ENCODE measurements at places on chromosomes 4 and X.
A peak's percentile ranks its signal among the peaks of the same experiment; 100 is the strongest.

- DNase-seq = no peak
Observed at GRCh38 chr4:81062001-81062400, 31.5 kb downstream of the BMP3 start.

GRCh38 chr4:151012820-151013219 is 2.3 kb downstream of the LRBA start:
- DNase-seq = peak; percentile 17

DNA sequence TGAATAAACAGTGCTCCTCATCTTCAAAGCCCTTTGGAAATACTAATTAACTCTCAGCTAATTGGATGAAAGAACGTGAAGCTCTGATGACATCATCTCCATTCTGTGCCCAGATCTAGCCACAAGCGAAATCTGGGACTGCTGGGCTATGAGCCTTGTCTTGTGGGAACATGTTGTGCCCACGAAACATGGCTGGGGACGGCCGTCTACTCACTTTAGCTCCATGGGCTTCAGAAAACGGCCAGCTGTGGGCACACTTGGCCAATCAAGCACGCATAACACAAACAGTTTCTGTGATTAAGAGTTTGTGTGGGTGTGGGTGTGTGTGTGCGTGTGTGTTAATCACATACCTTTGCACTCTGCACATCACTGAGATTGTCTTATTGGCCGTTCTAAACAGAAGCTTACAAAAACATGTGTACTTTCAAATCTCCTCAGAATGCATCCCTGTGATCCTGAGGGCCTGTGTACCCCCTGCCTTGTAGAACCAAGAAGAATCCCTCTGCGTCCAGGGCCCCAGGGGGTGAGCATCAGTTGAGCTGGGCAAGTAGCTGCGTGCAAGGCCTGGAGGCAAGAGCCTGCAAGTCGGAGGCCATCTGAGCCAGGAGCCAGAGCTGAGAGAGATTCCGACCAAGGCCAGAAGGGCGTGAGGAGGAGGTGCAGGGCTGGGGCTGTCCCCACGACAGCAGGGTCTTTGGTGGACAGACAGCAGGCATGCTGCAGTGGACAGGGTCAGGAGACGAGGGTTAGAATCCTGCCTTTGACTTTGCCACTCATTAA is 18.7 kb upstream of the ZNF185 start:
- DNase-seq = no peak

- DNase-seq = no peak
Observed at GRCh38 chr4:87490664-87491369, 38.4 kb downstream of the SPARCL1 start.

- no peak for DNase-seq
Observed at GRCh38 chr4:7360806-7361205, 73.9 kb downstream of the PSAPL1 start.

- no peak for DNase-seq
Observed at GRCh38 chr4:107276052-107276451, 239.9 kb upstream of the DKK2 start.

DNA sequence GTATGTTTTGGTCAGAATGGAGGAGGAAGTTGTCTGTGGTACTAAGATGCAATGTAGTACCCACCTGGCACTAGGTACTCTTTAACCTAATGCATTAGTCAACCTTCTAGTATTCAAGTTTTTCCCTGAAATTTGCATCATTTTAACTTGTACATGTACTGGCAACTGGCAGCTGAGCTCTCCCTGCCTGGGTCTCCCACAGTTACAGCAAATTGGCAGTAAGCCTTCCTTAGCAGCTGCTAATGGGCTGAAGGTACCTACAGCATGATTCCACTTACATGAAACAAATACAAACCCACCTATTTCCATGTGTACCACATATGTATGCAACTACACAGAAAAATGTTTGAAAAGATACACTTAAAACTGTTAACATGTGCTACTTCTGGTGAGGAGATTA is 8.1 kb upstream of the KLHL2 start:
- no peak for DNase-seq

GRCh38 chr4:67055319-67055718 is 490.0 kb downstream of the CENPC start:
- no peak for DNase-seq

GRCh38 chrX:102976793-102977495 is 39.9 kb downstream of the RAB40AL start:
- no peak for DNase-seq

DNA sequence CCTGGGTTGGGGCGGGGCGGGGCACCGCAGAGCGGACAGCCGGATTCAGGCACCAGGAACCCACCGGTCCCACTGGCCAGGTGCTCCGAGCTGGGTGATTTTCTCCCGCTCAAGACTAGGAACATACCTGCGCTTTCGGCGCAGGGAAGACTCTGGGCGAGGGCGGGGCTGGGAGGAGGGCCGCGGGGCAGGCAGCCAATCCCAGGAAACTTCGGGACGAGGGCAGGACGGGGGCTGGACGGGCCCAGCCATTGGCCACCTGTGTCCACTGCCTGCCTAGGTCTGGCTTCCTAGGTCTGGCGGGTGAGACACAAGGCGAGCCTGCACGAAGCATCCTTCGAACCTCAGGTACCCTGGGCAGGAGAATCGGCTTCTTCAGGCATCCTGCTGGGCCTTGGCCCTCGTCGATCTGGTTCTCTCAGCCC is 274 bp upstream of the ERVMER34-1 start:
- peak; percentile 62 for DNase-seq

DNA sequence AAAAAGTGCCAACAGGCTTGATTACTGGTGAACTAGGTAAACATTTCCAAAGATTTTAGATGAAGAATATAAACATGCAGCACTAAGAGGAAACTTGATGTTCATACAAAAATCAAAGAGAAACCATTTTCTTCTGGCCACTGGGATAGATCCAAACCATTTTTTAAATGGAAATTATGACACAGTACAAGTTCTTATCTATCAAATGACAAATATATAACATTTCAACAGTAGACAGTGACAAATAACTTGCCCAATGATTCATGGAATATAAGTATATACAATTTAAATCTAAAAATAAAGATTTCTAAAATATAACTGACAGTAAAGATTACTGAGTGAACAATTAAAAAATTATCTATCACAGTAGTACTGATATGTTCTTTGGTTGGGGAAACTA is 151.1 kb downstream of the CDS1 start:
- no peak for DNase-seq

- no peak for DNase-seq
Observed at GRCh38 chr4:80077639-80078038, 4.6 kb upstream of the ANTXR2 start.

DNA sequence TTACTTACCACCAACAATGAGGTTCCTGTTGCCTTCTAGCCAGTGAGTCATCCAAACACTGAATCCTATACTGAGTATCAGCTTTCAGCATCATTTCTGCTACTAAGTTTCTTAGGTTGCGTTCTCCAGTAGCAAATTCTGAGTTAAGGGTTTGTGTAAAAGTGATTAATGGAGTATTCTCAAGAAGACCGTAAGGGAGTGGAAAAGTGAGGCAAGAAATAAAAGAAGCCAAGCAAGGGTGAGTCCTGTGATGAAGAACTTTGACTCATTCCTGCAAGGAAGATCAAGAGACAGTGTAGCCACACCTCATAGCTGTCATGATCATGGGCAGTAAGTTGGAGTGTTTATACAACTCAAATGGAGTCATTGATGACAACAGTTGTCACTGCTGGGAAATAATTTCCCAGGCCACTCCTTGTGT is 446.2 kb downstream of the RAPGEF2 start:
- DNase-seq = no peak

DNA sequence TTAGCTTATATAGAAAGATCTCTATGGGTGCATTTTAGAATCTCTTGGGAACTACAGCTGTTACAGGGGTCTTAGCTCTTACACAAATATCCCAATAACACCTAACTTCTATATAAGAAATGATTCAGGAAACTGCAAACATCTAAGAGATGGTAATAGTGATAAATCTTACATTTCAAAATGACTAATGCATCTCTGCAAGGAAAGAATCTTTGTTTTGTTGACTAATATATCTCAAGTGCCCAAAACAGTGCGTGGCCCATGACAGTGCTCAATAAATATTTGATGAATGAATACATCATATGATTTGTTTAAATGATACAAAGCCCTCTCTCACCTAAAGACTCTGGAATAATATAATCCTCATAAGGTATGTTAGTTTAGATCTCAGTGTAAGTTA is 47.5 kb downstream of the CENPE start:
- no peak for DNase-seq

- DNase-seq = no peak
Observed at GRCh38 chr4:6591313-6591712, 16.3 kb downstream of the MAN2B2 start.

DNA sequence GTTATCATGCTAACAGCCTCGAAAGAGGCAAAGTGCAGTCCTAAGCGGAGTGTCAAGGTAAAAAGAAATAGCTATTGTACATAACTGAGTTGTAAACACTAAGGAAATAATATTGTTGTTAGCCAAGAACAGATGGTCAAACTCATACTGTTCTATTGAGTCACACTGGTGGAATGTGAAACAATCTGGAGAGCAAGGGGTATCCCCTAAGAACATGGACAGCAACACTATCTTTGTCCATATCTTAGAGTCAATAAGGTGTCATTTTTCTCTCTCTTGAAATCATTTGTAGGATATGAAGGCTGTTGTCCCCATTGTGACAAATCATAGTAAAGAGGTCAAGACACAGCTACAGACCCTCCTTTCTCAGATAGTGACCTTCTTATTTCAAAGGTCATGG is 4.5 kb upstream of the PDGFC start:
- DNase-seq = no peak

GRCh38 chrX:19924285-19924684 is 36.9 kb upstream of the SH3KBP1 start:
- no peak for DNase-seq

GRCh38 chr4:87108142-87108546 is 112.3 kb downstream of the KLHL8 start:
- no peak for DNase-seq

DNA sequence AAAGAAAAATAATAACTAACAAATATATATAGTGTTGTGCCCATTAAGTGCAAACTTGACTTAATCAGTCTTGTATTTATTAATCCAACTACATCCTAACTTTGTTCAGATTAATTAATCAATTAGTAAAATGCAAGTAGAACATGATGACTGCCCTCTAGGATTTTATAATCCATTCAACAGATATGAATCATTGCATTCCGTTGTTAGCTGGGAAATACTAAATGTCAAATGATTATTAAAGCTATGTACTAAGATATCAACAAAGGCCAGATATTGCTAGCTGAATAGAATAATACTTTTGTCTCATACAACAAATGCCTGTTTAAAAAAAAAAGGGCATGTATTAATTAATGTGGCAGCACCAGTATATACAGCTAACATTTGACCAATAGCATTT is 1366.3 kb downstream of the STIM2 start:
- DNase-seq = no peak

DNA sequence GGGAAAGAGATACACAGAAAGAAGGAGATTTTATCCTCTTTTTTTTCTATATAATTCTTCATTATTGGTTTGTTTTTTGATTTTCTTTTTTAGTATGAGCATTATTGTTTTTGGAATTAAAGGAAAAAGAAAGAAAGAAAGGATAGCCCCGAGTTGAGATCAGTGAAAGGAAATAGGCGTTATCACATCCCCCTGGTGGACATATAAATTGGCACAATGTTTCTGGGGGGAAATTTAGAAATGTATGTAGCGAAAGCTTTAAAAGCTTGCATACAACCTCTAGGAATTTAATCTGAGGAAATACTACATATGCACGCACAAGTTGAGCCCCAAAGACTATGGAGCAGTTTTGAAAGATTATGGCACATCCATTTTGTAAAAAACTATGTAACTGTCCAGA is 226.3 kb upstream of the LDB2 start:
- DNase-seq = no peak

DNA sequence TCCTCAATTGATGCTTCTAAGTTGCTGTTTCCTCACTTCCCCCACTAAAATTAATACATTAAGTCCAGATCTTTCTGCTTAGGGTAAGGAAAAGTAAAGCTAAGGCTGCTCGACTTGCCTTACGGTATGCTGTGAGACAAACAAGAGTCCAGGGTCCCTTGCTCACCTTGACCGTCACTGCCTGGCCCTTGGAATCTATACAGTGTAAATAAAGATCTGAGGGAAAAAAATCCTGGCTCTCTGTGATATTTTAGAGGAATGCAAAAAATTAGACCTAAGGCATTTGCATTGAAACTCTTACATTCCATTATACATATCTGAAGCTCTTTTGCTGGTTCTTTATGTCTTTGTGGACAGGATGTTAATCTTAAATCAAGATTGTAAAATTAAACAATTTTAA is 129.6 kb upstream of the HCCS start:
- DNase-seq = no peak

DNA sequence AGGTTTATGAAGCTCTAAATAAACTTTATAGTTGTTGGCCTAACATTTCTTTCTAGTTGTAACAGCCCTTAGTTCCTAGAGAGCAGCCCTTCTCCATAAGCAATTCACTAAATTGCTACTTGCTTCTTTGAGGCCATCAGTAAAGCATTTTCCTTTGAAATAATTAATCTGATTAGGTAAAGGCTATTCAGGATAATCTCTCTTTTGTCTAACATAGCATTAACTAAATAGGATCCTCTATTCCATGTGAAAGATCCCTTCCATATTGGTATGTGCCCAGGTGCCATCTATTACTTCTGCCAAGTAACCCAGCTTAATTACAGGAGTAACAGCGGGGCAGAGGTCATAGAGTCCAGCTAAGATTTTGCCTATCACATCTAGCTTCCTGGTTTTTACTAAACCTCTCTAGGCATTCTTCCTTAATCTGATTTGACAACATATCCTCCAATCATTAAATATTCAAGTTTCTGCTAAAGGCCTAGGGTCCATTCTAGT is 1408.0 kb downstream of the PCDH18 start:
- no peak for DNase-seq

DNA sequence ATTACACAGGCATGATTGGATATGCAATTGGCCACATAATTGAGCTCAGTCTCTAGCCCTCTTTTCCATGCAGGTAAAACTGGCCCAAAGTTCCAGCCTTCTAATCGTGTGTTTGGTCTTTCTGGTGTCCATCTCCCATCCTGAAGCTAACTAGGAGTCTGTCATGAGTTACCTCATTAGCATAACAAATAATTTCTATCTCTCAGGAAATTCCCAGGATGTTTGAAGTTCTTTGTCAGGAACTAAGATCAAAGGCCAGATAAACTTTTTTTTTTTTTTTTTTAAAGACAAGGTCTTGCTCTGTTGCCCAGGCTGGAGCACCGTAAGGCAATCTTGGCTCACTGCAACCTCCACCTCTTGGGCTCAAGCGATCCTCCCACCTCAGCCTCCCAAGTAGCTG is 15.8 kb downstream of the ATXN3L start:
- no peak for DNase-seq

GRCh38 chr4:17578482-17578891 is 1.5 kb downstream of the LAP3 start:
- no peak for DNase-seq

DNA sequence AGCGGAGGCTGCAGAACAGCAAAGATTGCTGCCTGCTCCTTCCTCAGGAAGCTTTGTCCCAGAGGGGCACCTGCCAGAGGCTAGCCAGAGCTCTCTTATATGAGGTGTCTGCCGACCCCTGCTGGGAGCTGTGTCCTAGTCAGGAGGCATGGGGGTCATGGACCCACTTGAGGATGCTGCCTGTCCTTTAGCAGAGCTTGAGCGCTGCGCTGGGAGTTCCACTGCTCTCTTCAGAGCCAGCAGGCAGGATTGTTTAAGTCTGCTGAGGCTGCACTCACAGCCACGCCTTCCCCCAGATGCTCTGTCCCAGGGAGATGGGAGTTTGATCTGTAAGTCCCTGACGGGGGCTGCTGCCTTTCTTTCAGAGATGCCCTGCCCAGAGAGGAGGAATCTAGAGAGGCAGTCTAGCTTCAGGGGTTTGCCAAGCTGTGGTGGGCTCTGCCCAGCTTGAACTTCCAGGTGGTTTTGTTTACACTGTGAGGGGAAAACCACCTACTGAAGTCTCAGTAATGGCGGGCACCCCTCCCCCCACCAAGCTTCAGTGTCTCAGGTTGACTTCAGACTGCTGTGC is 10.9 kb downstream of the DCK start:
- DNase-seq = no peak
